ENCODE measurements at places on chromosomes 3 and 15.

DNA sequence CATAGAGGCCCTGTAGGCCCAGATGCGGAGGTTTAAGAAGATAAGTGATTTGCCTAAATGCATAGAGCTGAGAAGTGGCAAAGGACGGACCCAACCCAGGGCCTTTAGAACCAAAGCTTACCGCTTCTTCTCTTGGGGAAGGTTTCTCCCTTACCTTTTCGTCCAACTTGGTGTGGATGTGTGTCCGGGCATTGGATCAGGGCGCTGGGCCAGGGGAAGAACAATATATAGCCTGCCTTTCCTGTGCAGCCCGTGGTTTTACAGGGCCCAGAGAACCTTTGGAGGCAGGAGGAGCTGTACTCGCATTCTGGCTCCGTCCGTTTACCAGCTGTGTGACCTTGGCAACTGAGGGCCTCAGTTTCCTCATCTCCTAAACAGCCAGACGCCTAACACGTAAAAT, 686 bp upstream of the P3H2 start:
- no peak for DNase-seq

GRCh38 chr3:107213044-107213669, 164.1 kb upstream of the CCDC54 start:
- DNase-seq = no peak

GRCh38 chr3:23664459-23664858, 141.3 kb upstream of the UBE2E1 start:
- no peak for DNase-seq

- DNase-seq = no peak
These were observed 78.5 kb downstream of the OCA2 start for GRCh38 chr15:28020644-28021043.

GRCh38 chr3:81888914-81889557, 127.6 kb upstream of the GBE1 start:
- no peak for DNase-seq

DNA sequence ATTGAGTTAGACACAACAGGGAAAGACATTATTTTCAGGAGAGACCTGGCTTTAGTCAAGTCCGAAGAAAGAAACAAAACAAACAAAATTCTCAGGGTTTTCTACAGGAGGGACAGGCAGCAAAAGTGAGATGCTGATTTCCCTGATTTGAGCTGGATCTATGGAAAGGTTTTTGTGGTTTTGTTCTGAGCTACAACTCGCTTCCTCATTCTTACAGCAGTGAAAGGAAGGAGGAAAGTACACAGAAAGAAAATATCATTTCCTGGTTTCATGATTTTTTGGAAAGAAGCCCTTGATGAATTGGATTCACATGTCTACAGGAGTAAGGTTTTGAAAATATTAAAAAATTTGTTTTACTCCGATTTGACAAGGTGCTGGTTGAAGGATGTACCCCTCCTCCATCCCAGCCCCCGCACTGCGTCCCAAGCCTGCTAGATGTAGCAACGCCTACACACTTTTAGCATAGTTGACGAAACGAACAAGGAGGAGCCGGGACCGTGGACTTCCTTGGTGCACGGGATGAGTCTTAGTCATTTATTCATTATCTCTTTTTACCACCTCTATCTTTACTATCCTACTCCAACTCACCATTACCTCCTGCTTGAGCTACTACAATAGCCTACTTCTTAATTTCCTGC, 10.8 kb downstream of the PRICKLE2 start:
- DNase-seq = no peak

Measured in NCI-H510A (cell line).